Uterus (tissue), 4 donors: ENCODE measurements at places on chromosomes 6 and 20. TPM values are rescaled to one million over a fixed set of nuclear protein-coding genes. Genes with fewer than 3 reads are reported as not detected.
A peak's percentile ranks its signal among the peaks of the same experiment; 100 is the strongest.

Gene XKR7
- total RNA-seq: not detected

Gene C4B
- total RNA-seq: 50.5 TPM

Gene SMLR1
- total RNA-seq: not detected

Gene FOXF2
- not detected for total RNA-seq

Gene LY6G6D
- total RNA-seq: not detected

Gene RIMS4
- total RNA-seq: 0.26 TPM

Gene BANF2
- total RNA-seq: not detected

Gene ANKRD66
- total RNA-seq: not detected

Gene PTK6
- total RNA-seq: not detected

Gene NKX2-2
- not detected for total RNA-seq

DNA sequence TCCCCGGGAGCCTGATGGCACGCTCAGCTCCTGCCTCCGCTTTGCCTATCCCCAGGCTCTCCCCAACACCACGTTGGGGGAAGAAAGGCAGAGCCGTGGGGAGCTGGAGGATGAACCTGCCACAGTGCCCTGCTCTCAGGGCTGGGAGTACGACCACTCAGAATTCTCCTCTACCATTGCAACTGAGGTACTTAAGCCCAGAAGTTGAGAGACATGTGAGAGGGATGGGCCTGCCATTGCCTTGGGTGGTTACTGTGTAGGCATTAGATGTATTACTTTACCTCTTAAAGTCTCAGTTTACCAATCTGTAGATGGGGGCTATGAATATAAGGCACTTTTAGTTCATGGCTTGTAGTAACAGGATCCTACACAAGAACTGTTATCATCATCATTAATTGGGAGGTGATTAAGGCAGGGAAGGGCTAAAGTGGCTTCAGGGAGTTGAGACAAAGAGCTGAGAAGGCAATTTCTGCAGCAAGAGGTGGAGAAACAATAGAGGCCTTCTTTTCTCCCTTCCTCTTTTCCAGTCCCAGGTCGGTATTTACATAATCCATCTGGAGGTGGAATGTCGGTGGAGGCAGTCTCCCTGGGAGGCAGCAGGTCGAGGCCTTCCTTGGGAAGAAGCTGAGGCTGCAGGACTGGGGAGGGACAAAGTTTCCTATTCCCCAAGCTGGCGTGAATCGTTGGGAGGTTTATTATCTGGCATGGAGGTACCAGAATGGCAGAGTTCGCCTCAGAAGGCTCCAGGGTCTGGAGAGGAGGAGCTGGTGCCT lies 691 bp downstream of the SLC22A7 start:
- no peak for DNase-seq

DNA sequence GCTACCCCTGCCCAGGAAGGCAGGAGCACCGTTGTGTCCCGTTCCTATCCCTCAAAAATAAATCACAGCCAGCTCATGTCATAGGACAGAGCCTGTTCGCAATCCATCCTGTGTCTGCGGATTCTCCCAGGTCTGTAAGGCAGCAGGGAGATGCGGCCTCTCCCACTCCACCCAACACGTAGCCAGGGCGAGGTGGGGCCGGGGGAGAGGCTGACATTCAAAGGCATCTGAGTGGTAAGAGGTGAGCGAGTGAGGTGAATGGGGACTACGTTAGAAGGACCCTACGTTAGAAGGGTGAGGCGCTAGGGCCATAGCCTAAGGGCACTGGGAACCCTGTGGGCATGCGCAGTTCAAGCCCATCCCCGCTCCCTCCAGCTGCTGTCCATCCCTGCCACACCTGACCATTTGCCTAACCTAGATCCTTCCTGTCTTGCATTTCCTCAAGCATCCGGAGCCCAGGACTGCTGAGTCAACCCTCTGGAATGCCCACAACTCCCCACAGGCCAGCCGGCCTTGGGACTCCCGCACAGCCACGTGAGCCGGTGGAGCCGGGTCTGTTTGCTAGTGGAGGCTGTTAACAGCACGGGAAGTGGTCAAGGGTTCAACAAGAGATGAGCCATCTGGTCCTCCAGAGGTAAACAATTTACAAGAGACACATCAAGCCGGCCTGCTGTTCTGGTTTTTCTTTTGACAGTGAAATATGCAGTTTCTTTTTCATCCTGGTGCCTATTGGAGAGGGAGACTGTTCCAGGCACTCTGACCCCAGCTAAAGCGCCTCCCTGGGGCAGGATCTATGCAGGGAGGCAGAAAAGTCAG lies 45.9 kb downstream of the RIPOR3 start:
- DNase-seq: peak; percentile 88

- DNase-seq: no peak
These were observed 13.0 kb downstream of the C6orf163 start for GRCh38 chr6:87357479-87358196.

GRCh38 chr20:6053776-6054688 lies at the start of gene LRRN4:
LRRN4 (minus strand) TSS chr20:6054060; CDS start chr20:6052799, 1,261 bp downstream.
- DNase-seq: no peak

- DNase-seq: no peak
These were observed 58.5 kb upstream of the BEND3 start for GRCh38 chr6:107173779-107174178.

- no peak for DNase-seq
These were observed 24.3 kb upstream of the LSM14B start for GRCh38 chr20:62097881-62098407.

GRCh38 chr20:59782986-59783640 lies 150.3 kb downstream of the SYCP2 start:
- peak; percentile 30 for DNase-seq

- DNase-seq: no peak
These were observed 22.4 kb upstream of the SERINC3 start for GRCh38 chr20:44544263-44544662.

- DNase-seq: peak; percentile 83
These were observed at the start of gene RPP21 for GRCh38 chr6:30344868-30345671. RPP21 (plus strand) TSS chr6:30345156; CDS start chr6:30345172, 16 bp downstream.

- no peak for DNase-seq
These were observed 1.1 kb upstream of the DCBLD1 start for GRCh38 chr6:117481278-117481925.

- DNase-seq: no peak
These were observed 144.1 kb downstream of the MTHFD1L start for GRCh38 chr6:151009576-151009975.

DNA sequence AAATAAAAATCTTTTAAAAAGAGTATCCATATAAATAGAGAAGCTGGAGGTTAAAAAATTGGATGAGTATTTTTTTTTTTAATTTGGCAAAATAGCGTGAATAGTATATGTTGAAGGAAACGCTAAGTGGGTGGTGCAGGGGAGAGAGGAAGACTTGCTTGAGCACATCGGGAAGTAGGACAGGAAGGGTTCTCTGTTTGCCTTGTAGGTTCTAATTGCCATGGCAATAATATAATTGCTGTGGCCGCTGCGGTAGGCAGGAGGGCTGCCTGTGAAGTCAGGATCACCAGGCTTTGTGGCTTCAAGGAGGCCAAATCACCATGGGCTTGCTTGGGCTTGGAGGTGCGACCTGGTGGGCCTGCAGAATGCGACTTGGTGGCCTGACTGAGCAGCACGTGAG lies 35.1 kb downstream of the IGF2R start:
- no peak for DNase-seq

- no peak for DNase-seq
These were observed 75.4 kb downstream of the ANKEF1 start for GRCh38 chr20:10110151-10110550.

DNA sequence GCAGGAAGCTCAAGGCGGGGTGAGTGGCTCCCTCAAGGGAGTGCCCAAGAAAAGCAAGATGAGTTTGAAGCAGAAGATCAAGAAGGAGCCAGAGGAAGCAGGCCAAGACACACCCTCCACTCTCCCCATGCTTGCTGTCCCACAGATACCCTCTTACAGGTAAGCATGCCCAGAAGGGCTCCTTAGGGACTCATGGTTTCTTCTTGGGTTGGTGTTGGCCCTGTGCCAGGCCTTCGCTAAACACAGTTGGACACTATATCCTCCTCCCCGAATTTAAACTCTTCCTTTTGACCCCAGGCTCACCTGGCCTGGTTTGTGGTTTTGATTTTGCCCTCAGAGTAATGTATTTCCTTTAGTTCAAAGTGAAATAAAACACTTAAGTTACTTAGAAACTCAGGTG lies 5.1 kb downstream of the BRPF3 start:
- no peak for DNase-seq

DNA sequence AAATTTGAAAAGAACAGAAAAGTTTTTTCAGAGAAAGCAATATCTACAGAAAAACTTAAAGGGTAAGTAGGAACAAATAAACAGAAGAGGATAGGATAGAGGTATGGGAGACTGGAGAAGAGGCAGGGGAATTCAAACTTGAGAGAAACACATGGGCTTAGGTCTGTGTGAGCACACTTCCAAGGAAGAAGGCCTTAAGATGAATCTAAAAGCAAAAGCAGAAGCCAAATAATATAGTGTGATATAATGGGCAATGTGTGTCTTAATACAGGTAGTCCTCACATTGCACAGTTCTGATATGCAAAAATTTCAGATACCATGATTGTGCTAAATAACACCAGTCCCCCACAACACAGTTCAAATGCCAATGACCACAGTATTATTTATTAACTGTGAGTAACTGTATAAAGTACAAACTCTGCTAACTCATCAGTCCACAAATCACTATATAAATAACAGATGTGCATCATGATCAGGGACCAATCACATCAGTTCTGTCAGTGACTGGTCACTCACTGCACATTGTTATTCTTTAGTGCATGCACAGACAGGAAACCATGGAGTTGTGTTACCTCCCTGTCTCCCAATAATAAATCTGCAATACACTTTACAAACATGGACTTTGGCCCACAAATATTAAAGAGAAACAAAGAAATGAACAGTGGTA lies 18.6 kb downstream of the SNX14 start:
- no peak for DNase-seq

GRCh38 chr6:169513478-169514193 lies 188.2 kb downstream of the WDR27 start:
- no peak for DNase-seq

DNA sequence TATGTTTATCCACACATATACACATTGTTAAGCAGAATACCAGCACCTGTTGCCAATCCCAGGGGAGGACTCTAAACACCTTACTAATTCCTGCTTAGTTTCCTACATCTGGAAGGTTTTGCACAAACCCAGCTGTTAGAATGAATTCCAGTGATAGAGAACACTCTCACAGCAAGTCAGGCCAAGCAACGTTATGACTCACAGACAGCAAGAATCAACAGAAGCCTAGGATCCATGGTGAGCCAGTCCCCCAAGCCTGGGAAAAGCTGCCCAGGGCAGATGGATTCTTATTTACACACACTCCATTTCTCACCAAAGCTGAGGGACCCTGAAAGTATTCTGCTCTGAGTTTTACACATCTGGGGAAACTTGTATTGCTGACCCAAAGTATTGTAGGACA lies 291.7 kb downstream of the SLC35F1 start:
- no peak for DNase-seq

DNA sequence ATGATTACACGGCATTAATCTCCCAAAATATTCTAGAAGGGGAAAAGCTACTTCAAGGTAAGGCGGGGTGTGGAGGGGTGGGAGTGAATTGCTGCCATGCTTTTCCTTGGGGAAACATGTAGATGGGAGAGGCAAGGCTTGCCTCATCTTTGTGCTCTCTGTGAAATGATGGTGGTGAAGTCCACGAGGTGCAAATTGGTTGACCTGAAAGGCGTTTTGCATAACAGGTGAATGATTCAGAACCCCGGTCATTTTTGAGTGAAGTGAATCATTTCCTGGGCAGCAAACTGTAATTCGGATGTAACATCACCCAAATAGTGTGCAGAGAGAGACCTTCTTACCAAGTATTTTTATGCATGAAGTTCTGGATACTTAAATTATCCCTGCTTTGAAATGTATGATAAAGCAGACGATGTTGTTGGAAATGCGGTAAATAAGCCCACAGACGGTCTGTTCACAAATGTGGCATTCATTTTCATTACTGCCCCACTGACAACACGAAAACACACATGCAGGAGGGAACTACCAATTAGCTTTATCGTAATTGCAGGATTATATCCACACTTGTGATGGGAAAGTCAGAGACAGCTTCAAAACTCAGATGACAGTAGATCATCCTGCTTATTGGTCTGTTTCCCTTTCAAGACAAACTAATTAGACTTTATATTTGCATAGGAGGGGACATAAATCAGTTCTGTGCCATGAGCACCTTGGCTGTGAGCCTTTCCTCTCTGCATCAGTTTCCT lies 3.0 kb downstream of the CDH4 start:
- DNase-seq: no peak

GRCh38 chr6:163729127-163729872 lies 314.8 kb downstream of the QKI start:
- DNase-seq: no peak

DNA sequence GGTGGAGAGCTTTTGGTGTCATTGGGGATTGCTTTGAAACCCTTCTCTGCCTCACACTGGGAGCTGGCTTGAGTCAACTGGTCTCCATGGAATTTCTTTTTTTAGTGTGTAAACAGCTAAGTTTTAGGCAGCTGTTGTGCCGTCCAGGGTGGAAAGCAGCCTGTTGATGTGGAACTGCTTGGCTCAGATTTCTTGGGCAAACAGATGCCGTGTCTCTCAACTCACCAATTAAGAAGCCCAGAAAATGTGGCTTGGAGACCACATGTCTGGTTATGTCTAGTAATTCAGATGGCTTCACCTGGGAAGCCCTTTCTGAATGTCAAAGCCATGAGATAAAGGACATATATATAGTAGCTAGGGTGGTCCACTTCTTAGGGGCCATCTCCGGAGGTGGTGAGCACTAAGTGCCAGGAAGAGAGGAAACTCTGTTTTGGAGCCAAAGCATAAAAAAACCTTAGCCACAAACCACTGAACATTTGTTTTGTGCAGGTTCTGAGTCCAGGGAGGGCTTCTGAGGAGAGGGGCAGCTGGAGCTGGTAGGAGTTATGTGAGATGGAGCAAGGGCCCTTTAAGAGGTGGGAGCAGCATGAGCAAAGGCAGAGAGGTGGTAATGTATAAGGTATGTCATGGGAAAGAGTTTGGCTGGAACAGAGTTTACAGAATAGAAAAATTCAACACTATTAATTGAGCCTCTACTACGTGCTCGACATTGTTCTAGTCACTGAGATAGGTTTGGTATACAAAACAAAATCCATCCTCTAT lies 31.2 kb downstream of the SRSF3 start:
- peak; percentile 47 for DNase-seq

DNA sequence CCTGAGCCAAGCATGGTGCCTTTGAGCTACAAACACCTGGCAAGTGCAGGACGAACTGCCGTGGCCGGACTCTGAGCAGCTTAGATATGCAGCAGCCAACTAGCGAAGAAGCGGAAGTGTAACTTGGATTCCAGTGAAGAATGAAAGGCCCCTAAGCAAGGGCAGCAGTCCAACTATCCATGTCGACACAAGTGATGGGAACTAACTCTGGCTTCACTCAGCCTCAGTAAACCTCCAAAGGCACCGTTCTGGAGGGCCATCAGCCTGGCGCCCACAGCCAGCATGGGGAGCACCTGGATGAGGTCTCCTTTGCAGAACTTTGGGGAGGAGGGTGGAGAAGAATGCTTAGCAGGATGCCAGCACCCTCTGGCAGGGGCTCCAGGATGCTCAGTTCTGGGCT lies 78.4 kb upstream of the MLN start:
- peak; percentile 59 for DNase-seq

- no peak for DNase-seq
These were observed 19.4 kb upstream of the EIF2S2 start for GRCh38 chr20:34131491-34131890.
